CD8-positive, alpha-beta memory T cell (primary cell): ENCODE measurements at places on chromosomes 6 and 20.

DNA sequence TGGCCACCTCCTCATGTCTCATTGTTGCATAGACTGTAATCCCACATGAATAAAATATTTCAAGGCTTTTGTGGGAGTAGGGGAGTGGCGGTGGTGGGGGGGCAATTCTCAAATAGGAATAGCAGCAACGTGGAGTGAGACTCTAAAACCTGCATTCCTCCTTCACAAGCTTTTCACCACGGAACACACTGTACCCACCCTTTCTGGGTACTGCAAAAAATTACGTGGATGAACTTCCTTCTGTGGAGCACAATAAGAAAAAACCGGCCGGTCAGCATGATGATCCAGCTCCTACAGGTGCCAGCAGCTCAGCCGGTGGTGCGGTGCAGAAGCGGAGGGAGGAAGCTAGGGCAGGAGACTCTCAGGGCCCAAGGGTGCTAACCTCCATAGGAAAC is 930 bp upstream of the RRAGD start:
- no peak for DNase-seq

DNA sequence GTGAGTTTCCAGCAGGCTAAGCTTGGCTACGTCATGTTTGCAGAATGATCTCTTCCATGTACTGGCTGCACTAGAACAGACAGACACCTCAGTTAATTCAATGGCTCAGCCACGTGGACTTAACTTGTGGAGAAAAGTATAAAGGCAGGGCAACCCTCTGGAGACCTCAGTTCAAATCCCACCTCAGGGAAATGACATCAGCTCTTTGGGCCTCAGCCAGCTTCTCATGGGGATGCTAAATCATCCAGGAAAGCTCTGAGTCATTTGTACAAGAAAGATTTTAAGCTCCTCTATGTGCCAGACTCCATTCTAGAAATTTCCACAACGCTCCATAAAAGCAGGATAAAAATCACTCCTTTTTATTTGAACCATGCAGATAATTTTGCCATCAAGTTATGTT is 128.5 kb upstream of the SALL4 start:
- no peak for DNase-seq

GRCh38 chr20:2234598-2235191 is 61.1 kb upstream of the TGM3 start:
- no peak for DNase-seq

GRCh38 chr6:53258774-53259155 is 90.0 kb downstream of the ELOVL5 start:
- DNase-seq = no peak

DNA sequence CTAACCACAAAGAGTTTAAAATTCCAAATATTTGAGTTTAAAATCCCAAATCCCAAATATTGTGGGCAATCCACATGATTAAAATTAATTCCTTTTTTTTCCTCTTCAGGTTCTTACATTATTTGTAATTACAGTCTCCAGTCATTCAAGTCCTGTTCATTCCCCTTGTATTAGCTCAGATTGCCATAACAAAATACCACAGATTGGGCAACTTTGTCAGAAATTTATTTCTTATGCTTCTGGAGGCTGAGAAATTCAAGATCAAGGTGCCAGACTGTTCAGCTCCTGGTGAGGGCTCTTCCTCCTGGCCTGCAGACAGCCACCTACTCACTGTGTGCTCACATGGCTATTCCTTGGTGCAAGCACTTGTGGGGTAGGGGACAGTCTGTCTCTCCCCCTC is 105.5 kb downstream of the ARMC2 start:
- no peak for DNase-seq
